Fibroblast of the aortic adventitia (primary cell): ENCODE measurements at places on chromosomes 3 and 15. TPM values are rescaled to one million over a fixed set of nuclear protein-coding genes. Genes with fewer than 3 reads are reported as not detected.

The RBMS3 gene
- total RNA-seq, result 68.4 and 84.1 TPM in 2 replicates

The CAMKV gene
- total RNA-seq, result not detected in 2 replicates

The PRTG gene
- 0.45 and 2.3 TPM in 2 replicates for total RNA-seq

The BNC1 gene
- total RNA-seq, result 0.27 and 3.8 TPM in 2 replicates
